ENCODE measurements at places on chromosomes 12 and 14.

DNA sequence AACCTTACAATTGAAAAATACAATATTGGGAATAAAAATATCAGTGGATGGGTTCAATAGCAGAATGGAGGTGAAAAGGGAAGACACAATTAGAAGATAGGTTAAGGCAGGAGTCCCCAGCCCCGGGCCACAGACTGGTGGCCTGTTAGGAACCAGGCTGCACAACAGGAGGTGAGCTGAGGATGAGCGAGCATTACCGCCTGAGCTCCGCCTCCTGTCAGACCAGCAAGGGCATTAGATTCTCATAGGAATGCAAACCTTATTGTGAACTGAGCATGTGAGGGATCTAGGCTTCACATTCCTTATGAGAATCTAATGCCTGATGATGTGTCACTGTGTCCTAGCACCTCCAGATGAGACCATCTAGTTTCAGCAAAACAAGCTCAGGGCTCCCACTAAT lies 27.3 kb upstream of the ST8SIA1 start:
- DNase-seq: no peak

DNA sequence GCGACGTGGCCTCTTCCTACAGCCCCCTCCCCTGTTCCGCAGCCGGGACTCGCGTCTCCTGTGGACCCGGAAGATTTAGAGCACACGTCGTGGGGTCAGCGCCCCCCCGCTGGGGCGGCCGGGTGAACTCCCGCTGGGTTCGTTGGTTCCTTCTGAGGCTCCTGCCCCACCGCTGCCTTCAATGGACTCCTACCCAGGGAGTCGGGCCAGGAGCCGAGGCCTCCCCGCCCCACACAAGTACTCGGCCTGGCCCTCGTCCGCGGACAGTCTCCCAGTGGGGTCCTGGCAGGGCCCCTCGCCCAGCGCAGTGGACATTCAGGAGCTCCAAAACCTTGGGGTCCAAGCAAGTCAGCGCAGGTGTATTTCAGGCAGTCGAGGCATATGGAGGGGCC lies 1.2 kb downstream of the MMP17 start:
- peak; percentile 67 for DNase-seq

DNA sequence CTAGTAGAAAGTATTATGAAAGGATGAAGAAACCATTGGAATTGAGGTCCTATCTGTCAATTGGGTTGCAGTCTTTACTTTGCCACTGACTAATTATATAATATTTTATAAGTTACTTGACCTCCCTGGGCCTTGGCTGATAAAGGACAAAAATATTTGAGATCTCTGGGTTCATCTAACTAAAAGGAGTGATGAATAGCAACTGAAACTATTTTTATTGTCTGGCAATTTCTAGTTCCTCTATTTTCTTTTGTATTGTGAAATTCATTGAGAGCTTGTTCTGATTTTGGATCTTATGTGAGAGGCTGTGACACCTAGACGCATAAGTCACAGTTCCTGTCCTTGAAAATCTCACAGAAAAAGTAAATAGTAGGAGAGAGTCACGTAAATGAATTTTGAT lies 415.7 kb upstream of the ATP2B1 start:
- DNase-seq: peak; percentile 30

GRCh38 chr14:24892497-24893051 lies 157.4 kb downstream of the STXBP6 start:
- no peak for DNase-seq

GRCh38 chr14:76597387-76597786 lies 163.9 kb upstream of the VASH1 start:
- DNase-seq: no peak
